ENCODE measurements at places on chromosomes 3 and 15.

DNA sequence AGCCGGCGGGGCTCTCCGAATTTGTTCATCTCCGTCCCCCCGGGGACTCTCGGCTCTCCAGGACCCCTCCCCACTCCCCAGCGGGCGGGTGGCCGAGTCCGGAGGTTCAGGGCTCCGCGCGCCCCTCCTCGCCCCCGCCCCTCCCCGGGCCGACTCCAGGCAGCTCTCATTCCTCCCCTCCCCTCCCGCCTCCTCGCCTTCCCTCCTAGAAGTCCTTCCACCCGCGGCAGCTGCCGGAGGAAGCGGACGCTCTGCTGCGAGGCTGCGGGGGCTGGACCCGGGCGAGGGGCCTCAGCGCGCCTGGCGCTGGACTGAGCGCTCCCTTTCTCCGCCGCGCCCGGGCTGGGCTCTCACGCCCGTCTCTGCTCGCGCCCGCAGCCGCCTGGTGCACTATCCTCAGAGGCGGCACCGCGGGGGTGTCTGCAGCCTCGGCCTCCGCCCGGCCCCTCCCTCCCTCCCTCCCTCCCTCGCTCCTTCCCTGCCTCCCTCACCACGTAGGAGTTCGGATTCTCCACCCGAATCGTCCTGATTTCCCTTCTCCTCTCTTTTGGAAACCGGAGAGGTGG lies at the start of gene ROBO2:
Gene ROBO2 (plus strand): TSS at position 494 of the 566 bp plus-strand sequence. CDS start 687 bp downstream, outside the sequence.
- DNase-seq = no peak

GRCh38 chr3:151379083-151379734 lies 5.3 kb downstream of the P2RY12 start:
- DNase-seq = no peak

- DNase-seq = no peak
Observed at GRCh38 chr3:28326458-28326926, 22.0 kb upstream of the ZCWPW2 start.

DNA sequence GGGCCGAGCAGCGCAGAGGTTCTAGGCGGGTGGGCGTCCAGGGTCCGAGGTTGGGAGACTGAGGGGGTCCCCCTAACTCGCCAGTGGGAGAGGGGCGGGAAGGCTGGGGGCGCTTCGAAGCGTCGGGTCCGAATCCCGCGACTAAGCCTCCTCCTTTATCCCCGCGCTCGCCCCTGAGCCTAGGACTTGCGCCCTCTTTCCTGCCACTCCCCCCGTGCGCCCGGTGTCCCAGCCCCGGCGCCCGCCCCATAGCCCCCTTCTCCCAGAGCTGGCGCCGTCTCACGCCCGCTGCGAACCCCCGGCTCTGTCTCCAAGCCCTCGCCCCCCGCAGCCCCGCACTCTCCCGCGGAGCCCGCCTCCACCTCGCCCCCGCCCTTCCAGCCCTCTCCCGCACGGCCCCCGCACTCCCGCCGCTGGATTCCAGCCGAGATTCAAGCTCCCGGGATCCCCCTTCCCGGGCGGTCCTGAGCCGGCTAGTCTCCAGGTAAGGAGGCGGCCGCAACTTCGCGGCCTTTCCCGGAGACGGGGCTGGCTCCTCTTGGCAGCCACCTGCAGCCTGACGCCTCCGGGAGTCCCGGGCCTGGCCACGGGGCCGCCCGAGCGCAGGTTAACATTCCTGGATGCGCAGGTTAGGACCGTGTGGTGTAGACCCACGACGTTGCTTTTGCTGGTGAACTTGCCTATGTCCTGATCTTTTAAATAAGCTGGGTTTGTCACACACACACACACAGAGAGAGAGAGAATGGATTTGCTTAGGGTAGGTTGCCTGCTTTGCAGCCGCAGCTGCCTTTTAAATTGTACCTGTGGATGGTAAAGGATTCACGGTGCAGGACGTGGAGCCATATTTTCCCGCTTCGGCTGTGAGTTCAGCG lies 563 bp downstream of the PXYLP1 start:
- no peak for DNase-seq

DNA sequence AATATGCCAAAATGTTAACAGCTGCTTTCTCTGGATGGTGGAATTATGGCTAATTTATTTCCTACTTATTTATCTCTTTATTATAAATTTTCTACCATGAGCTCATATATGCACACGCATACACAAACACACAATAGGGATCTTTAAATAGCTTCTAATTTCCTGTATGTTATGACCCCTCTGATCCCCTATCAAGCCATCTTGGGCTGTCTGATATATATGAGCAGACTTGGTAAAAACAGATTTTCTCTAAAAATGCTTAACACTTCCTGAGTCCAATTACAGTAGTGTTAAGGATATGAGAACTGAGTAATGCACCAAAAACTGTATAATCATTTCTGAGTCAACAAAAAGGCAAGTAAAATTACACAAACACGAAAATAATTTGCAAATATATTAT lies 52.0 kb upstream of the LMOD3 start:
- DNase-seq = no peak

- no peak for DNase-seq
Observed at GRCh38 chr3:155309581-155309980, 16.1 kb upstream of the STRIT1 start.

DNA sequence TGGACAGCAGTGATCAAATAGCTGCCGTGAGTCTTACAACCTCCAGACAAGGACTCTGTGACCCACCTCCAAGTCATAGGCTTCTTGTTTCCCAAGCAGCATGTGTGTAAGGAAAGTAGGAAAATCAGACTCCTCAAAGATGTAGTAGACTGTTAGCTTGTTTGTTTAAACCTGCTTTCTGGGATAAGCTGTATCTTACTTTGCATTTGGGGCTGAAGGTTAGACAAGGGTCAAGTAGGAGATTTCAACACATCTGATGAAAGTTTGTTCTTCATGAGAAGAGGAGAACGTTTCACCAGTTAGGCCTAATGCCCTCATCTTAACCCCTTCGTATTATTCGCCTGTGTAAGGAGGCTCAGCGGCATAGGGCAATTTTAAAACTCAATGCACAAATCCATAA lies 756.4 kb upstream of the NR2F2 start:
- no peak for DNase-seq

GRCh38 chr3:110743202-110743601 lies 328.4 kb upstream of the NECTIN3 start:
- no peak for DNase-seq

GRCh38 chr15:74415966-74416916 lies 17.5 kb downstream of the SEMA7A start:
- no peak for DNase-seq

GRCh38 chr3:141686466-141687291 lies 51.4 kb upstream of the RNF7 start:
- DNase-seq = no peak

Measured in SIG-M5 (cell line).